ENCODE measurements at places on chromosomes 16 and 17. TPM values are rescaled to one million over a fixed set of nuclear protein-coding genes. Genes with fewer than 3 reads are reported as not detected.

The FBXW10 gene
- total RNA-seq, result 5.3 TPM

The NCOR1 gene
- 139 TPM for total RNA-seq

The OTOP2 gene
- total RNA-seq, result not detected

GRCh38 chr16:84312783-84313382 is 18.2 kb downstream of the WFDC1 start:
- DNase-seq, result peak; percentile 62

DNA sequence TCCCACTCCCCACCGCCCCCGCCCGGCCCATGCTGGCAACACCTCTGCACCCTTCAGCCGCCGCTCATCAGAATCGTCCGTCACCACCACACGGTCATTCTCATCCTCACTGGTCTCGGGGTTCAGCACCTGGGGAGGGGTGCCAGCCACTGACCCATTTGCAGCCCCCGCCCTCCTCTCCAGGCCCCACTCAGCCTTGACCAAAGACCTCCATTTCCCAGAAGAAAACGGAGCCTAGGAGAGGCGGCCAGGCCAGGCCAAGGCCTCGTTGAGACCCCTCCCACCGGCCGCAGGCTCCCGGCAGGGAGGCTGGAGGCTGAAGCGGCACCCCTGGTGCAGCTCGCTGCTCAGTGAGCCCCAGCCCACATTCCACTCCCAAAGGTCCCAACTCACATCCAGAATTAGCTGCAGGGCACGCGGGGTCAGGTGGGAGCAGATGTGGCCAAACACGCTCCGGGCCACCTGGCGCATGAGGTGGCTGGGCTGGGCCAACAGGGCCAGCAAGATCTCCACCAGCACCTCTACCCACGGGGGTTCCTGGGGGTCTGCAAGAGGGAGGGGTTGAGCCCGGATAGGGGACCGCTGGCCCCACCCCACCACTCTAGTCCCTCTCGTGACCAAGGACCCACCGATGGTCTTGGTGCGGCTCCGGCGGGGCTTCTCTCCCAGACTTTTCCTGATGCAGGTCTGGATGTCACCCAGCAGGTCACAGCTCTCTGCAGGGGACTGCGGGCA is 9.8 kb downstream of the MYBBP1A start:
- no peak for DNase-seq

DNA sequence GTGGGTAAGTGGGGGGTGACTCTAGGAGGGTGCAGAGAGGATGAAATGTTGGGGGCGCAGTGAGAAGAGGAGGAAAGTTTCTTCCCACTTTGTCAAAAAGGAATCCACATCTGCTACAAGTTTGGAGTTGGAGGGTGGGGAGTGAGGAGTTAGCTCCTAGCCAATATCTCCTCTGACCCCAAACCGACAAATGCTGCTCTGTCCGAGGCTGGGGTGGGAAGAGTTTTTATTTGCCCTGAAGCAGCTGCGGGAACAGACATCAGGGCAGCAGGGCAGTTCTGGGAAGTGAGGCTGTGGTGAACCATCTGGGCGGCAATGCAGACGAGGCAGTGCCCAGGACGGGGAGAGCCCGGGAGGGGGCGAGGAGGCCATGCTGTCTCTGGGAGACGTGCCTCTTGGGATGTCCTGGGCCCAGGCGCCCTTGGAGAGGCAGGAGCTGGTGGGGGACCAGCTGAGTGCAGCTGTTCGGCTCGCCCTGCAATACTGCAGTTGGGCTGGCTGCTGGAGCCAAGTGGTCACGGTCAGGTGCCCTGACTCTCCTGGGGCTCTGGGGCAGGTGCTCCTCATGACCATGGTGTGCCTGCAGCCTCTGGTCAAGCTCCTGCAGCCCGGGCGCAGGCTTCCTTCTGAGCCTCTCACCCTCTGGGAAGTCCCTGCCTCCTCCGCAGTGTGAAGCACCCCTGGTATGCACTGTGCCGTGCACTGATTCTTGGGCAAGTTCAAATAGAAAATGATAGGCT is 6.4 kb upstream of the SOCS3 start:
- no peak for DNase-seq

Data from PC-9 (cell line).